SHP77 treated with DMSO at 0.1 percent for 48 hours (cell line): ENCODE measurements at places on chromosomes 3 and 15.

DNA sequence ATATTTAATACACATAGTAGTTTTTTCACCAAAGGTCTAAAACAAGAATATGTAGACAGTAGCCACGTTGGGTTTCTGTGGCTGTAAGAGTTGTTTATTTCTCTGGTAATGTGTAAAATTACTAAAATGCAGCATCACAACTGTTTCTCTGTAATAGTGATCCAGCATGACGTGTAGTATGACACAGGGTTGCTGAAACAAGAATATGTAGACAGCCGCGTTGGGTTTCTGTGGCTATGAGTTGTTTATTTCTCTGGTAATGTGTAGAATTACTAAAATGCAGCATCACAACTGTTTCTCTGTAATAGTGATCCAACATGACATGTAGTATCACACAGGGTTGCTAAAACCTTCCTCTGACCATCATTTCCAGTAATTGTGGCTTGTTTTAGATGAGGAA lies 153.6 kb upstream of the ZNF717 start:
- DNase-seq, result no peak

DNA sequence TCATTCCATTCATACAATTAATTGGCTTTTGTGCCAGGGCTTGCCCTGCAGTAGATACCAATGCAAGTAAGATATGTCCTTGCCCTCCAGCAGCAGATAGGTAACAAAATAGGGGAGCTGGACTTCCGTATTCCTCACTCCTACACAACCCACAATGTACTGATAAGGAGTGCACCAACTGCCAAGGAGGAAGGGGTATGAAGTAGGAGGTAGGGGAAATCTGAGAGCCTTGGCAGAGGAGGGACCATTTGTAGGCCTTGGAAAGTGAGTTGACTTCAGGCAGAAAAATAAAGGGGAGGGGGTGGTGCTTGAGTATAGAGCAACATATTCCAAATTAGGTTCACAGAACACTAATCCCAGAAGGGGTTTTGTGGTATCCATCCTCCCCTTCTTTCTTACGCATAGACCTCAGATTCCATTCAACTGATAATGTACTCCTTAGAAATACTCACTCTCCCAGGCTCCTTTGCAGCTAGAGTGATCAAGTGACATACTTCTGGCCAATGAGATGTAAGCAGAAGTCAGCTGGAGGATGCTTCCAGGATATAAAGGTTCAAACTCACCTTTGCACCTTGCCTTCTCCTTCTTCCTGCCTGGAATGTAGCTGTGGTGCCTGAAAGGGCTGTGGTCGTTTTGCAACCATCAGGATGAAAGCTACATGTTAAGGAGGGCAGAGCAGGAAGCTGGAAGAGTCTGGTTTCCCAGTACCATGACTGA lies 127.1 kb upstream of the SMAD3 start:
- no peak for DNase-seq

- no peak for DNase-seq
Observed at GRCh38 chr15:58477170-58477569, 45.4 kb downstream of the LIPC start.

GRCh38 chr3:41502023-41502422 lies 302.7 kb downstream of the CTNNB1 start:
- DNase-seq, result no peak

GRCh38 chr3:195270817-195271409 lies at the start of gene XXYLT1:
Gene XXYLT1, minus strand, starts transcription at chr3:195271159. Its CDS starts 101 bp downstream, at chr3:195271058.
- DNase-seq, result no peak

DNA sequence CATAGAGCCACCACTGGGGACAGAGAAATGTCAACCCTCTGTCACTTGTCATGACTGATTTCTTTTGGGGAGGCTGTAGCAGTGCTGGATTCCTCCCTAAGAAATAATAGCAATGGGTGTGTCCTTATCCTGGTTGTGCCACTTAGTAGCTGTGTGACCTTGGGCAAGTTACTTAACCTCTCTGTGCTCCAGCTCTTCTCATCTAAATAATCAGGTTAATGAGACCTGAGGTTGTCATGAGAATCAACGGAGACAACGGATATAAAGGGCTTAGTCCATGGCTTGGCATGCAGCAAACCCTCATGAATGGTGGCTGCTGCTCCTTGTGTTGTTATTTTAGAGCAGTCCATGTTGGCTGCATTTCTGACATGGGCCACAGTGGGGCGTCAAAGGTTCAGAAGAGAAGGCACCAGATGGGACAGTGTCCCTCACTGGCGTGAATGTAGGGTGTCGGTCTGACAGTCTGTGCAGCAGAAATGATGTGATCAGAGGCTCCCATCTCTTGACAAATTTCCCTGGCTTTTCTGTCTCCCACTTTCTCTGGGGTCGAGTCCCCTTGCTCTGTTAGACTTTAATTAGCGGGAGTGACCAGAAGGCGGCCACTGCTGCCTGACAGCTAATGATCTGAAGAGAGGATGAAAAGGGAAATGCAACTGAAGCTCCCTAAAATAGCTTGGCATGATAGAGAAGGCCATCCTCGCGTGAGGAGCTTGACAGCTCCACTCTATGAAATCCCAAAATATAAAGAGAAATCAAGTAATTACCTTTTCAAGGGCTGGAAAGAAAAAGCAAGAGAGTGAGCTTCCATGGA lies 209.4 kb downstream of the CADPS start:
- DNase-seq, result no peak

DNA sequence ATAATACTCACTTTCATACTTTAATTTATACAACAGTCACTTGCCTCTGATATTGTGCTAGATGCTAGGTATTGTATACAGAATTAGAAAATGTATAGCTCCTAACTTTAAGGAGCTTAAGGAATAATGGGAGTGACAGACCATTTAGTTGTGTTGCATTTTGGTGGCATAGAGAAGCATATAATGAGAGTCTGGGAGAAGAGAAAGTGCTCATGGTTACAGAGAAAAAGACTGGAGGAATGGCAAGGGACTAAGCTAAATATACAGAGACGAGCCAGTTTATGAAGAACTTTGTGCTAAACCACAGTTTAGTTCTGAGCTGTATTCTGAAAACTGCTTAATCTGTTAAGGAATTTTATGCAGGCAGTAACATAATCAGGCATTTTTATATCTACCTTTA lies 6.4 kb downstream of the RNF13 start:
- DNase-seq, result no peak

DNA sequence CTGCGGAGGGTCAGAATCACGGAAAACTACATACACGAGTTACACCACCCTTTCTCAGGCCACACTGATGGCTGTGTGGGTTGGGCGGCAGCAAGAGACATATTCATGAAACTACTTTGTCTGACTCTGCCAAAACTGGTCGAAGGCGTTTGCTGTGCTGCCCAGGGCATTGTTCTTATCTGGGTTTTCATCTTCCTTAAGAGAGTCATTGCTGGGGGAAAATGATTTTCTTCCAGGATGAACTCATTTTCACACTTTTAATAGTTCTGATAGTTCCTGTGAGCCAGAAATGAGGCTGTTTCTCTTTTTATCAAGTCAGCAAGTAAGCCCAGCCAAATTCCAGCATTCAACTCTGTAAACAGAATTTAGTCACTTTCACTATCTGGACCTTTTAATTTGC lies 47.6 kb downstream of the TRIM71 start:
- no peak for DNase-seq

GRCh38 chr3:189836795-189837194 lies 205.6 kb downstream of the TP63 start:
- no peak for DNase-seq

- no peak for DNase-seq
Observed at GRCh38 chr3:41199866-41200668, 762 bp downstream of the CTNNB1 start.

- no peak for DNase-seq
Observed at GRCh38 chr3:187210545-187211327, 13.4 kb downstream of the RTP1 start.

DNA sequence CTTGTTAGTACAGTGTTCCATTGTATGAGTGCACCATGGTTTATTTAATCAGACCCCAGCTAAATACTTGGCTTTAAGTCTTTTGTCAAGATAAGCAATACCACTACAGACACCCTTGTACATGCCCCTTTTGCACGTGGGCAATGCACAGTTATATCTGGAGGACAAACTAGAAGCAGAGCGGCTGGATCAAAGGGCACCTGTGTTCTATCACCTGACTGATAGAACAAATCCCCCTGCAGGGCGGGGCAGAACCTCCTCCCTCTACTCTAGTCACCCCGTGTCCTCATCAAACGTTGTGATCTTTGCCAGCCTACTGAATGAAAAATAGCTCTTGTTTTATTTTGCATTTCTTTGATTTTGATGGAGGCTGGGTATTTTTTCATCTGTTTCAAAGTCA lies 314.9 kb downstream of the TLE3 start:
- DNase-seq, result no peak

- no peak for DNase-seq
Observed at GRCh38 chr3:137992592-137992991, 17.4 kb upstream of the CLDN18 start.

DNA sequence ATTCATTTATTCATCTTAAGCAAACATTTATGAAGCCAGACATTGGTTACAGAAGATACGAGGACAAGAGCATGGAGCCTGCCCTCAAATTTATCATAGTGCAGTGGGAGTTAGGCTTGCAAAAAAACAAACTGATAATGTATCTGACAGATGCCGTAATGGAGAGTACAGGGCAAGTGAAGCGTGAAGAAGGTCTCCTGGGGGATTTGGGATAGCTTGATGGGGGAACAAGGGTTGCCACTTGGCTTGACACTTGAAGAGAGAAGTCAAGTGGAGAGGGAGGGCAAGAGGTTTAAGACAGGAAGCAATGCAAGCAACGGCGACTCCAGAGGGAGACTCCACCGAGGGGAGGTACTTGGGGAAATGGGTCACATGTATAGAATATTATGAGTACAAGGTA lies 129.3 kb downstream of the SSR3 start:
- no peak for DNase-seq

DNA sequence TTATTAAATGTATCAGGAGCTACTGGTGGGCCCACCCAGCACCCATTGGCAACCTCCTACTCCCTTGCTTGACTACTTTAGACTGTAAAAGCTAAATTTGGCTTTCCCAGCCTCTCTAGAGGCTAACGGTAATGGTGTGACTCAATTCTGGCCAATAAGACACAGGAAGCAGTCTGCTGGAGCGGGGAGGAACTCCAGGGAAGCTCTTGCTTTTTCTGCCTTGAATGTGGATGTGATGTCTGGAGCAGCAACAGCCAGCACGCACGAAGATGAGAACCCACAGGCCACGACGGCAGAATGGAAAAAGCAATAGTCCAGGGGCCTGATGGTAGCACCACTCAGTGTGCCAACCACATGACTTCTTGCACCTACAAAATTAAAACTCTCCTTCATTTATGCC lies 39.9 kb downstream of the RAB6B start:
- DNase-seq, result no peak

DNA sequence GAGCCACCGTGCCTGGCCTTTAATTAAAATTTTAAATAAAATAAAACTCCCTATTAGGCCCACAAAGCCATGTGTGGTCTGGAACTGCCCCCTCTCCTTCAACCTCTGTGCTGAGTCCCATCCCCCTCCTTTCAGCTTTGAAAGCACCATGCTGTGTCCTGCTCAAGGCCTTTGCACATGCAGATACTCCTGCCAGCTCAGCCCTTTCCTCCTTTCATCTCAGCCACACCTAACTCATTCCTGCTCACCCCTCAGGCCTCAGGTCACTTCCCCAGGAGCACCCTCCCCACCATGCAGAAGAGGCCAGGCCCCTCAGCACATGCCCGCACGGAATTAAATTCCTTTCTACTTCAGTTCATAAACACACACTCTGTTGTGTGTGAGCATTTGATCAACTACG lies 28.1 kb downstream of the ATRIP start:
- DNase-seq, result no peak
